Epithelial cell of esophagus (primary cell): ENCODE measurements at places on chromosomes 2 and 18.

GRCh38 chr2:8572712-8573233 is 109.1 kb upstream of the ID2 start:
- DNase-seq: no peak

DNA sequence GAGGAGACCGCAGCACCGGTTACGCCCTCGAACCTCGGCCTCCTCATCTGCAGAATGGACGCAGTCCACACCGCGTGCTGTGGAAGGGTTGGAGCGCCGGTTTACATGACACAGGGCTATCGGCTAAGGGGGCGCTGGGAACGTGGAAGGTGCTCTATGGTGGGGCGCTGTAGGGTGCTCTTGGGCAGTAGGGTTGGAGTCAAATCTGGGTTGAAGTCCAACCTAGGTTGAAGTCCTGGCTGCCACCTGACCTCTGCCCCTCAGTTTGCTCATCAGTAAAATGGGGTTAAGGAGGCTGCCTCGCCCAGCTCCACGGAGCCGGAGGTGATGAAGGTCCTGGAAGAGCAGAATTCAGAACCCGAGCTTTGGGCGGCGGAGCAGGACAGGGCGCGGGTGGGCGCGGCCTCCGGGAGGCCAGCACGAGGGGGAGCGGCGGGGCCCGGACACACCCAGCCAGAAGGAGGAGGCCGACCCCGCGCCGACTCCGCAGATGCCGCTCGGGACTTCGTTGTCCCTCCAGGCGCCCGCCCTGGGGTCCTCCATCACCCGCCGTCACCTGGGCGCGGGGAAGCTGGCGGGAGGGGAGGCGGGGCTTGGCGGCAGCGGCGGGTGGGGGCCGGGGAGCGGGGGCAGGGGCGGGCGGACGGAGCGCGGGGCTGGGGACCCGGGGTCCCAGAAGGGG is 558 bp upstream of the GAREM2 start:
- no peak for DNase-seq

DNA sequence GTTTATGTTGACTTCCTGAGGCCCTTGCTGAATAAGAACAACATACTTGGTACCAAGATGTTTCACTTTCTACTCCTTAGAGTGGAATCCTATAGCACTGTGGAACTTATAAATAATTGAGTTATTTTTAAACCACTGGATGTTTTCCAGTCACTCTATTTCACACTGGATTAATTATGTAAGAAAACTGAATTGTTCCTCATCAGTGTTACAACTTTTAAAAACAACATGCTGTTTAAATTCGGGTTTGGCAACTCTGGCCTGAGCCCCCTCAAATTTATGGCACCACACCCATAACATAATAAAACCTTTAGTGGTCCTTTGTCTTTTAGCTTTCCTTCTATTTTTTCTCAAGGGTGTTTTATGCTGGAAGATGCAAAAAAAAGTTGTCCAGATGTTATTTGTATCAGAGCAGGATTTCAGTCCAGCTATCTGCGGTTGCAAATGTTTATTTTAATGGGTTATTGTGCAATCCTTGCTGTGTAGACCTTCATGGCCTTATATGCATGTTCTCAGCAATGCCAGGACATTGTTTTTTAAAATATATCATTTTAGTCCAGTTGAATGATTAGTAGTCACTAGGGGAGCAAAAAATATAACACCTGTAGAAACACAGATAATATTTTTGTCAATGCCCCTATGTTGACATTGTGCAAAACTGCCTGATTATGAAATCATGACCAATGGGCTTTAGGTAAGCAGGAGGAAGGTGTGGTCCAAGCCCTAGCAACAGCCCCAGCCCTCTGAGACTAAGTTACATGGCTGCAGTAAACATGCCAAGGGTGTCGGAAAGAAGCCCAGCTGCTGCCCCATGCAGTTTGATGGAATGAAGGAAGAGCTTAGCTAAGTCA is 638.0 kb upstream of the ZEB2 start:
- DNase-seq: peak; percentile 88

DNA sequence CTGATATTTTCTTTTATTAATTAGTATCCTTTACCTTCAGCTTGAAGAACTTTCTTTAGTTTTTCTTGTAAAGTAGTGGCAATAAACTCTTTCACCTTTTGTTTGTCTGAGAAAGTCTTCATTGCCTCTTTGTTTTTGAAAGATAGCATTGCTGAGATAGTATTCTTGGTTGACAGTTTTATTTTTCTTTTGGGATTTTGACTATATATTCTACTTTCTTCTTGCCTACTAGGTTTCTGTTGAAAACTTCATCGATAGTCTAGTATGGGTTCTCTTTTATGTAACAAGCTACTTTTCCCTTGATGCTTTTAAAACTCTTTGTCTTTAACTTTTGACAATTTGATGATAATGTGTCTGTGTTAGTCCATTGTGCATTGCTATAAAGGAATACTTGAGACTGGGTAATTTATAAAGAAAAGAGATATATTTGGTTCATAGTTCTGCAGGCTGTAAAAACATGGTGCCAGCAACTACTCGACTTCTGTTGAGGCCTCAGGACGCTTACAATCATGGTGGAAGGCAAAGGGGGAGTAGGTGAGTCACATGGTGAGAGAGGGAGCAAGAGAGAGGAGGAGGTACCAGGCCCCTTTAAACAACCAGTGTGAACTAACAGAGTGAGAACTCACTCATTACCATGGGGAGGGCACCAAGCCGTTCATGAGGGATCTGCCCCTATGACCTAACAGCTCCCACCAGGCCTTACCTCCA is 12.0 kb downstream of the CCDC150 start:
- DNase-seq: no peak

- peak; percentile 62 for DNase-seq
Observed at GRCh38 chr2:164538240-164538866, 82.9 kb downstream of the GRB14 start.

GRCh38 chr2:119366161-119366648 is 429 bp downstream of the C2orf76 start:
- DNase-seq: peak; percentile 32

- peak; percentile 58 for DNase-seq
Observed at GRCh38 chr2:226798422-226799210, 1.0 kb downstream of the IRS1 start.

- peak; percentile 82 for DNase-seq
Observed at GRCh38 chr18:54829856-54830255, 1.6 kb downstream of the RAB27B start.

- no peak for DNase-seq
Observed at GRCh38 chr2:76829374-76830234, 692.6 kb downstream of the LRRTM4 start.

DNA sequence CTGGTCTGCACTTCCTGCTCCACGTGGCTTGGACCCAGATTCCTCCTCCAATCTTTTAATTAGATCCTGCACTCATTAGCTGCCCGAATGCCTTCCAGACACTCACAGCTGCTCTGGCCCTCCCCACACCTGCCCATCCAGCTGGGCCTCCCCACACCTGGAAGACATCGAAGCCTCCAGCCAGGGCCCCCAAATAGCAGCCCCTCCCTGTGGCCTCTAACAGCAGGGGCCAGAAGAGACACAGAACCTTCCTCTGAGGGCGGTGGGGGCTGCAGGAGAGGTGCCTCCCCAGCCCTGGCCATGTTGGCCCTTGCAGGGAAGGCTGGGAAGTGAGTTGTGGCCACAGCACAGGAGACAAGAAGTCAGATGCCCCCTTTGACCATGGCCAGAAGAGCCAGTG is 252.8 kb downstream of the DYSF start:
- DNase-seq: no peak

DNA sequence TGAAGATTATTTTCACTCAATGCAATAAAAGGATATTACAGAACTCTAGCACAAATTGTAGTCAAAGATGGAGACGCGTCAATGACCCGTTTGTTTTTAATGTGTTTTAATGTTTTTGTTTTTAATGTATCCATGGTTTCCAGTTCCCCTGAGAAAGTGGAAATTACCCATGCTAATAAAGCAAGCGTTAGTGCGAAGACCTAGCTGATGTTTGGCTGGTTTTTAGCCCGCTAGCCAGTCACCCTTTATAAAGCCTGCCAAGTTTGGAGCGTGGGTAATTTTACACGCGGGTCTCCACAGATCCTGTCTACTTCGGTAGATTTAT is 430 bp upstream of the CHMP1B start:
- DNase-seq: peak; percentile 36

DNA sequence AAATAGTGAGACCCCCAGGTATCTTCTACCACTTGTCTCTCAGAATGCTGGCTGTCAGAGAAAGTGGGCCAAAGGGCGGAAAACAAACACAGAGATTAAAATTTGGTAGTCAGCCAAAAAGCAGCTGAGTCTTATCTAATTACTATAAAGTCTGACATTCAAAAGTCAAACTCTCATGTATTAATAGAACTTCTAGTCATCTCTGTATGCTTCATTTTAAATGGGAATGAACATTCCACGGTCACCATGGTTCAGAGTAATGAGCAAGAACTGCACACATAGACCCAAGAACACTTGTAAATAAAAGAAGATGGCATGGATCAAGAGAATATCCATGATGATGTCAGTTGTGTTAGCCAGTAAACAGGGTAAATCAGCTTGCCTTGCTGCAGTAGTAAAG is 1267.0 kb upstream of the CHAC2 start:
- no peak for DNase-seq

DNA sequence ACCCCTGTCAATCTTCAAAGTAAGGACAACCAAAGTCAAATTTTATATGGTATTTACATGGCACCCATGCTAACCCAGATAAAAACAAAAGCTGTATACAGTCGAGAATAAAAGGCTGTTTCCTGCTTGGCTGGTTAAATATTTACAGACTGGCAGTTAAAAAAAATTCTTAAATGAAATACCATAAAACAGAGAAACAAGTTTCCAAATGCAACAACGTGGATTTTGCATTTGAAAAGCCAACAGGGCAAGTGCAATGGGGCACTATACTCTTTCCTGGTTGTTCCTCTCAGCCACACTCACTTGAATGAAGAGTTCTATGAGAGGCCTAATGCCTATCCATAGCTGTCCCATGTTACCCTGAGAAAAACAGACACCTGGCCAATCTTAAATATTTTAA is 6.1 kb upstream of the NR4A2 start:
- DNase-seq: no peak

DNA sequence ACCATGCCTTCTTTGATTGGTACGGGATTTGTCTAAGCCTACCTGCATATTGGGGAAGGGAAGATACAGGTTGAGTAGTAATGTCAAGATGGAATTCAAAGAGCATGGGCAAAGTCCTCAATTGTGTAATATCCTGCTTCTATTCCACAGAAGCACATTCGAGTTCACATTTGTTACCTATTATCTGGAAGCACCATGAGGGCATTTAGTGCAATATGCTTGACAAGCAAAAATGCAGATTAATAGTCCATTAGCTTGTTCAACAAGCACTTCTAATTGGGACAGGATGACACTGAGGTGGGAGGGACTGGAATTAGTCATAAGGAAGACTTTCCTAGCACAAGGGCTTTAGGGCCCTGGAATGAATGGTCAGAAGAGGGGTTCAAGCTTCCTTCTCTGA is 40.5 kb downstream of the MYO5B start:
- peak; percentile 53 for DNase-seq

- DNase-seq: no peak
Observed at GRCh38 chr2:3148716-3149115, 228.9 kb downstream of the EIPR1 start.

DNA sequence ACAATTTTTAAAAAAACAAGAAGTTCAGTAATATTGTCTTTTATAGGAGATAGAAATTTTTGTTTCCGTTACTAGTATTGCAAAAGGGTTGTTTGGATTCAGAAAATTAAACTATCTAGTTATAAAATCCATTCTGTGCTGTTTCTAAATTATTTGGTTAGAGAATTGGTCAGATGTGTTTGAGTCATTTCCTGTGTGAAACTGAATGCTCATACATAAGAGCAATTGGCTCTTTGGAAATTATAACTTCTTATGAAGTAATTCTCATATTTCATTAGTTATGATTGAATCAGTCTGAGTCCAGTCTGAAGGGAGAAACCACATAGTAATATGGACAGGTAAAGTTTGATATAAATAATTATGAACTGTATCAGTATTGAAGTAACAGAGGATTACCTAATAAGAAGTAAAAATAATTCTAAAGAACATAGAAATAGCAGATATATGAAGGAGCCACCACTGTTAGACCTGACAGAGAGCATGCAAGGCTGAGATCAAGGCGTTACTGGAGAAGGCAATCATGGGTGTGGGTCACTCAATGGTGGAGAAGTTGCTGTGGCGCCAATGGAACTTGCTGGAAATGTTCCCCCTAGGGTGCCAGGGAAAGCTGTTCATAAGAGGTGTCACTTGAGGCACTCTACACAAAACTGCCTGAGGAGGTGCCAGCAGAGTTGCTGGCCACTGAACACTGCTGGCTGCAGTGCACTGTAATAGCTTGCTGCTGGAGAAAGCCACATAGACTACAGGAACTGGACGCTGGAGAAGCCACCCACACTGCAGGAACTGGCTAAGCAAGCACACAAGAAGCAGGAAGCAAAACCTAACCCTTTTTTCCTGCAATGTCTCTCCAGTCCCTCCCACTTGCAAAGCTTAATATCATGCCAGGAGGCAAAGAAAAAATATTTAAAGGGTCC is 18.0 kb upstream of the FAP start:
- DNase-seq: peak; percentile 80

GRCh38 chr2:72983500-72984161 is 66.3 kb downstream of the EMX1 start:
- DNase-seq: no peak

DNA sequence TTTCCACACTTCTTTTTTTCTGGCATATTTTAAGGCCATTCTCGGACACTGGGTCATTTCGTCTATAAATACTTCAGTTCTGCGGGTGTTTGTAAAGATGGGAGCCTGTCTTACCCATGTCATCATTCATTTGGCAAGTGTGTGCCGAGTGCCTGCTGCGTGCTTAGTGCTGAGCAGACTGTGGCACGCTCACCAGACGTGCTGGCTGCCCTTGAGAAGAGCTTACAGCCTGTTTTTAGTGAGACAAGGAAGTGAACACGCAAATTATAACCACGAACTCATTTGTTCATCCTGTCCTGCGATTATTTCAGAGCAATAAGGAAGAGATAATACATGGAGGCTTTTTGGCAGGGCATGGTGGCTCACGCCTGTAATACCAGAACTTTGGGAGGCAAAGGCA is 10.4 kb upstream of the STON1 start:
- no peak for DNase-seq
